ENCODE measurements at places on chromosomes 6 and 20.

GRCh38 chr6:36809941-36810803, 29.1 kb downstream of the CPNE5 start:
- no peak for DNase-seq

- DNase-seq: no peak
Observed at GRCh38 chr20:16314320-16314719, 258.9 kb downstream of the KIF16B start.

- no peak for DNase-seq
Observed at GRCh38 chr6:46279874-46280273, 109.1 kb upstream of the ENPP5 start.

- DNase-seq: peak; percentile 39
Observed at GRCh38 chr6:124881898-124882578, 80.2 kb upstream of the RNF217 start.

DNA sequence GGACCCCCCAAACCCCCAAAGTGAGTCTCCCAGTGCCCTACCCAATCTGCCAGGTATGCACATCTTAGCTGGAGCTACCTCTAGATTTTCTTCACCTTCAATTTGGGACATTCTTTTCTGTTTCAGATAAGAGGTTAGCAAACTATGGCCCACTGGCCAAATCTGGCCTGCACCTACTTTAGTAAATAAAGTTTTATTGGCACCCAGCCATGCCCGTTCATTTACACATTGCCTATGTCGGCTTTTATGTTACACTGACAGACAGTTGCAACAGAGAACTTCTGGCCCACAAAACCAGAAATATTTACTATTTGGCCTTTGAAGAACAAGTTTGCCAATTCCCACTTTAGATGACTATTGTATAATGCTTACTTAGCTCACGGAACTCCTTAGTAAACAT, 55.9 kb upstream of the STX16 start:
- DNase-seq: no peak
